ENCODE measurements at places on chromosomes 6 and 20.

GRCh38 chr6:110776413-110776812, 38.9 kb downstream of the CDK19 start:
- no peak for DNase-seq

GRCh38 chr6:157280947-157281346, 42.4 kb downstream of the TMEM242 start:
- no peak for DNase-seq

DNA sequence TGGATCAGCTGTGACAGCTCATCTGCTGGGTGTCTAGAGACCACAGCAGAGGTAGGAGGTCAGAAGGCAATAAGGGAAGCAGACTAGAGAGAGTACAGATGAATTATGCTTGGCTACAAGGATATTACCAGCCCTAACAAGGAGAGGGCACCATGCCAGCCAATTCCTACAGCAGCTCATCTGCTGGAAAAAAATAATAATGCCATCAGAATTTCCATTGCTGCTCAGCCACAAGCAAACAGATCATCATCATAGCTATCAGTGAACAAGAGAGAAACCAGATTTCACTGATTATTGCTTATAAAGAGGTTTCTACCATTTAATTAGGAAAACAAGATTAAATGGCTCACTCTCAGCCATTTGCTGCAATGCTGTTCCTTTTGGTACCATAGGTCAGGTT, 66.5 kb downstream of the PSMG4 start:
- DNase-seq, result peak; percentile 64

- DNase-seq, result no peak
Observed at GRCh38 chr6:142716097-142716496, 228.9 kb downstream of the HIVEP2 start.

DNA sequence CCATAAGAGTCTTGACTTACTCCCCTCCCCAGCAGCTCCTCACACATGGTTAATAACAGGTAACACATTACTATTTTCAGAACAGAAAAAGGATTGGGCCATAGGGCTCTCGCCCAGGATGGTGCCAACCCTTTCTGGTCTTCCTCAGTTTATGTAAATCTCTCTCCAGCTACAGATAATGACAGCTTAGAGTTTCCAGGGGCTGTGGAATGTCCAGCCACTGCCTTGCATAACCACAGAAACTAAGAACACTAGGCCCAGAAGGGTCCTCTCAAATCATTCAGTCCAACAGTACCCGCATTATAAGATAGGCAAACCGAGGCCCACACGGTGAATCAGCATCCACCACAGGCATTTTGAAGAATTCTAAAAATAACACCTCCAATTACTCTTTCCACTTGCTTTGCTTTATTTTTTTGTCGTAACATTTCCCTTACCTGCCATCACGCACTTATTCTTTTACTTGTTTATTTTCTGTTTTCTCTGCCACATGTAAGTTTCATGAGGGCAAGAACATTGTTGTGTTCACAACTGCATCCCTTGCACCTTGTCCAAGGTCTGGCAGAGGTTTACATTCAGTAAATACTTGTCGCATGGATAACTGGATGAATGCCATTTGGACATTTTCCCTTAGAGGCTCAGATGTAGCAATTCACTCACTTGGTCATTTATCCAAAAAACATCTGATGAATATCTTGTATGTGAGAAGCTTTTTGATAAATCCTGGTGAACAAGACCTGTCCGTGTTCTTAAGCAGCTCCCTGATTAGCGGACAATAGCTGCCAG, 6.4 kb upstream of the SDC4 start:
- DNase-seq, result no peak

- DNase-seq, result no peak
Observed at GRCh38 chr6:153729189-153729588, 309.9 kb upstream of the OPRM1 start.

DNA sequence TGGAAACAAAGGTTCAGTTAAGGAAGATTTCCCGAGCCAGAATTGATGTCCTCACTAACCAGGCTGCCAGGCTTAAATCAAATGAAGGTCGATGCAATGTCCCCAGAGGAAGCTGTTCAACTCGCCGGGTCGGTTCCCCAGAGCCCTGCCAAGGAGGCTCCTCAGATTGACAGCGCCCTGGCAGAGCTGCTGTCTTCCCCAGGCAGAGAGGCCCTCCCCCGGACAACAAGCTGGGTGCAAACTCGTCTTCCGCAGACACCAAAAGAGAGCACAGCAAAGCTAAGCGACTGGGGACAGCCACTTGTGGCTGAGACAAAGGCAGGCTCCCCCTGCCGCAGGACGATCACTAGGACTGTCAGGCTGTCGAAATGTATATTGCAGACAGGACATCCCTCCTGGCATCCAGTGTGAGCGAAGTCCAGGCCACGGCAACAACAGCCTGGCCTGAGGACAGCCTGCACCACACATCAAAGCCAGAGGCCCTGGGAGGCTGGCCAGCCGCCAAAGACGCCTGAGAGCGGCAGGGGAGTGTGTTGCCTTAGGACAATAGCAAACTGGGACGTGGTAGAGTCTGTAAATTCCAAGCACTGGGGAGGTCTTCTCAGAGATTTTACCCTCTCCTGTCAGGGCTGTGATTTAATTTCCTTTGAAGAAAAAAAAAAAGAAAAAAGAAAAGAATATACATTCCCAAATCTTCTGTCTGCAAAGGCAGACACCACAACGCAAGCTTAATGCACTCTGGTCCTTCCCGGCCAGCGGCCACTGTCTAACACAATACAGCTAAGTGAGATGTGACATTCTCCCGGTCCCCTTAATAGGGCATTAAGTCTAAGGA, 99.1 kb downstream of the HIVEP2 start:
- DNase-seq, result peak; percentile 86

- DNase-seq, result no peak
Observed at GRCh38 chr6:158847012-158847529, 27.9 kb upstream of the EZR start.

DNA sequence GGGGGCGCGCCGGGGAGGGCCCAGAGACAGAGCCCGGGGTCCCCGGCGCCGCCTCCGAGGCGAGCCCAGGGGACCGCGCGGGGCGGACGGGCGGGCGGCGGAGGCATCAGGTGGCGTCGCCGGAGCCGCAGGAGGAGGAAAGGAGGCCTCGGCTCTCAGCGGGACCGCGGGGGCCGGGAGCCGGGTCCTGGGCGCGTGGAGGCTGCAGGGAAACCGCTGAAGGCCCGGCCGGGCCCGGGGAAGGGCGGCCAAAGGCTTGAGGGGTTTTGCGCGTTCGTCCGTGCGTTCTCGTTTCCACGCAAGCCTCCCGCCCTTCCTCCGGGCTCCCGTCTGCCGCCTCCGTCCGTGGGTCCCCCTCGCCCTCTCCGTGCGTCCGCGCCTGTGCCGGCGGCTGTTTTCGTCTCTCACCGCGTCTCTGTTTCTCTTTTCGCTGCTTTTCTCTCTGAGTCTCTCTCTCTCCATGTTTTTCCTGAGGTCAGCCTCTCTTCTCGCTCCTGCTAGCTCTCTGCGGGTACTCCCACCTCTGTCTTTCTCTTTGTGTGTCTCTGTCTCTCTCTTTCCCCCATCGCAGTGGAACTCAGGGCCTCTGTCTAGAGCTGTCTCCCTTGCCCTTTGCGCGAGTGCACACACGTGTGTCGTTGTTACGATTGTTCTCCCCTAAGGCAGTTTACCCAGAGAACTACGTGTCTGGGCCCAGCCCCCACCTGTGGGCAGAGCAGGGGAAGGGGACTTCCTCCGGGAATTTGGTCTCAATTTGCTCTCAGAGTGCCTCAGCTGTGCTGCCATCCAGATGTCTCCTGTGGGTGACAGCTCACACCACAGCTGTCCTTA, 2.1 kb downstream of the IRF4 start:
- DNase-seq, result no peak

DNA sequence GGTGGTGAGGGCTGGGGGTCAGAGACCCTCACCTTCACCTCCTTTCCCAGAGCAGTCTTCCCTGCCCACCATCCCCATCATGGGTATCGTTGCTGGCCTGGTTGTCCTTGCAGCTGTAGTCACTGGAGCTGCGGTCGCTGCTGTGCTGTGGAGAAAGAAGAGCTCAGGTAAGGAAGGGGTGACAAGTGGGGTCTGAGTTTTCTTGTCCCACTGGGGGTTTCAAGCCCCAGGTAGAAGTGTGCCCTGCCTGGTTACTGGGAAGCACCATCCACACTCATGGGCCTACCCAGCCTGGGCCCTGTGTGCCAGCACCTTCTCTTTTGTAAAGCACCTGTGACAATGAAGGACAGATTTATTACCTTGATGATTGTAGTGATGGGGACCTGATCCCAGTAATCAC, 2.1 kb downstream of the HLA-G start:
- no peak for DNase-seq

GRCh38 chr20:38883081-38883980, 42.9 kb upstream of the FAM83D start:
- no peak for DNase-seq

- no peak for DNase-seq
Observed at GRCh38 chr6:56347526-56347925, 100.1 kb upstream of the COL21A1 start.

- DNase-seq, result no peak
Observed at GRCh38 chr6:35044145-35044745, 96.9 kb downstream of the TCP11 start.

DNA sequence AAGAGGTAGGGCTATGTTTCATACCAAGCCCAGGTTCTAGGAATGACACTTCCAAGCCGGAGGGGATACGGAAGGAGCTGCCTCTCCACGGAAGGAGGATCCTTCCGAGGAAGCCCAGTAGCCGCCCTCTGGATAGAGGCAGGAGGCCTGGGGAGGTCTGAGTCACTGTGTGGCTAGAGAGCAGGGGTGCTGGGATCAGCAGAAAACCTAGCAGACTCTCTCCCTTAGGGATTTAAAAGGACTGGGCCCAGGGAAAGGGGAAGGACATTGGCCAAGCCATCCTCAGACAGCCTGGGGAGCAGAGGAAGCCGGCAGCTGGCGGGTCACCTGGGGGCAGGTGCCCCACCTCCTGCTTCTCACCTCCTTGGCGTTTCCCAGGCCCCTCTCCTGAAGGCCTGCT, 36.6 kb upstream of the NFATC2 start:
- peak; percentile 29 for DNase-seq

DNA sequence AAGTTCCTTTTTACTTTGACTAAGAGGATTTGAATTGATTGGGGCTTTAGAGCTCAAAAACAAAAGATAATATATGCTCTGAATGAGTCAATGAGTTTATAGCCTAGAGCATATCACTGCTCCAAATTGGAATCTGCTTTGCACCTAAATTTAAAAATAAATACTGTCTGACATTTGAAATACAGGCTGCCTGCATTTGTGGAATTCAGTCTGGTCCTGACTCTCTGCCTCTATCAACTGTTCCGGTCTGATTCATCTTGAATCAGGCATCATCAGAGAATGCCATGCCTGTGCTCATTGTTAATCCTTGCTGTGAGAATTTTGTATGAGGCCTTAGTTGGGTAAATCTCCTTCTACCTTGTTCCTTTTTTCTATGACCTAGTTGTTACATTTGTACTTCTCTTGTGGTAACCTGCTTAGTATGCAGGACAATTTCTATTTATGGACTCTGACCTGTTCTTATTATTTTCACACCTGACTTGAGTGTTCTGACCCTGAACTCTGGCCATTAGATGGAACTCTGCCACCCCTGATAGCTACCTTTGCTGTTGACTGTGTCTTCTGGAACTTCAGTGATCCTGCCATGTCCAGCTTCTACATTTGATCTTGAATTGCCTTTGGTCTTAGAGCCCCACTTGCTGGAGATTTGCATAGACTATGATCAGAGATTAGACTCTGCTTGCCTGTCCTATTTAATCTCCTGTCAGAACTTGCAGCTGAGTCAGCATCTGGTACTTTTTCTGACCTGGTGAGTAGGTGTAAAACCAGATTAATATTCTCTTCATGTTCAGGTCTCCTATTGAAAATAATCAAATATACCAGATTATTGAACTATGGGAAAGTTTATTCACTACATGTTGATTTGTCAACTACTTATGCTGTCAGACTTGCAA, 442.7 kb upstream of the HS3ST5 start:
- DNase-seq, result no peak

DNA sequence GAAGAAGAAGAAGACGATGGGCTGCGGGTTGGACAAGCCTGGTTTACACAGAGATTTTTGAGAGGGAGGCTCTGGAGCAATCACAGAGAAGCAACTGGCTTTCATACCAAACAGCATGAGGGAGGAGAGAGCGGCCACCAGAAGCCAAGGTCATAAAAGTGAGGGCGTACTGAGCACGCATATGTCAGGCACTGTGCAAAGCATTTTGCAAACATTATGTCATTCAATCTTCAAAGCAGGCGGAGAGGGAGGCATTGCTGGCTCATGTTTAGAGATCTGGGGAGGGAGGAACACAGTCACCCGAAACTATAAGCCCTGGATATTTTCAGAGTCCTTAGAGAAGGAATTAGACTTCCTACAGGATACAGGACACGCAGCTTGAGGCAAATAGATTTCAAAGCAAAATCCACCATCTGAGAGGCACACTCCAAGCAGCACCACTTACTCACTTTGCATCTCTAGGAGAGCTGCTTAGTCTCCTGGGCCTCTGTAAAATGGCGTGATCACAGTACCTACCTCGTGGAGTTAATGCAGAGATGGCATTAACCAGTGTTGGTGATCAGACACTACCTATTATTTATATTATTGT, 24.6 kb downstream of the RAMACL start:
- DNase-seq, result no peak

- DNase-seq, result peak; percentile 63
Observed at GRCh38 chr20:12847872-12848271, 160.9 kb upstream of the SPTLC3 start.

GRCh38 chr6:82385102-82385501, 21.5 kb downstream of the TPBG start:
- no peak for DNase-seq

- DNase-seq, result no peak
Observed at GRCh38 chr6:155706341-155706740, 250.7 kb upstream of the NOX3 start.

DNA sequence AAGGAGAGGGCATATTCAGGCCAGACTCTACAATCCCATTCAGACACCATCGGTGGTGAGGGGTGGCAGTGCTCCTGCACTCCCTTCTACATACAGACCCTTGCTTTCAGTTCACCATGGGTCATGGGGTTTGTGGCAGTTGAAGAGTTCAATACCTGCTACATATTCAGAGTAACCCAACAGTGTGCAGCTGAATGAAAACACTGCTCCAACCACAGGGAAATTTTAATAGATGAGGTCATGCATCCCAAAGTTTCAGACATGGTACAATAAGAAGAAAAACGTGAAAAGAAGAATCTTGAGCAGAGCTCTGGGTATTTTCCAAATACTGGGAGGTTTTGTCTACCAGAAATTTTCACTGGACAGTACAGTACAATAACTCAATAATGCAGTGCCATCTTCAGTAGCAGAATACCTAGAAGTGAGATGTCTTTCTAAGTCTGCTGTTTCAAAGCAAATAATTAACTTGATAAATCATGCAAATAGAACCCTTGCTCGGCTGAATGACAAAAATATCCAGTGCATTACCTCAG, 162.1 kb downstream of the PTPRK start:
- no peak for DNase-seq

DNA sequence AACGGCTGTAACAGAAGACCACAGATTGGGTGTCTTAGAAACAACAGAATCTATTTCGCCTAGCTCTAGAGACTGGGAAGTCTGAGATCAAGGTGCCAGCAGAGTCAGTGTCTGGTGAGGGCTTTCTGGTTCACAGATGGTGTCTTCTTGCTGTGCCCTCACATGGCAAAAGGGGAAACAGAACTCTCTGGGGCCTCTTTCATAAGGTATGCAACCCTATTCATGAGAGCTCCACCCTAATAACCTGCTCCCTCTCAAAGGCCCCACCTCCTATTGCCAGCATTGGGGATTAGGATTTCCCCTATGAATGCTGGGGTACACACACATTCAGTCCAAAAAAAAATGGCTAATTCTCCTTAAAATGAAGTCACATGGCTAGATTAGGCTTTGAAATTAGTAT, 10.0 kb downstream of the TXNDC5 start:
- no peak for DNase-seq

- no peak for DNase-seq
Observed at GRCh38 chr6:11224966-11225463, 7.5 kb downstream of the NEDD9 start.
